ENCODE measurements at places on chromosomes 1 and 21.

- DNase-seq = peak; percentile 45
These were observed 9.1 kb upstream of the MTFR1L start for GRCh38 chr1:25810341-25811299.

DNA sequence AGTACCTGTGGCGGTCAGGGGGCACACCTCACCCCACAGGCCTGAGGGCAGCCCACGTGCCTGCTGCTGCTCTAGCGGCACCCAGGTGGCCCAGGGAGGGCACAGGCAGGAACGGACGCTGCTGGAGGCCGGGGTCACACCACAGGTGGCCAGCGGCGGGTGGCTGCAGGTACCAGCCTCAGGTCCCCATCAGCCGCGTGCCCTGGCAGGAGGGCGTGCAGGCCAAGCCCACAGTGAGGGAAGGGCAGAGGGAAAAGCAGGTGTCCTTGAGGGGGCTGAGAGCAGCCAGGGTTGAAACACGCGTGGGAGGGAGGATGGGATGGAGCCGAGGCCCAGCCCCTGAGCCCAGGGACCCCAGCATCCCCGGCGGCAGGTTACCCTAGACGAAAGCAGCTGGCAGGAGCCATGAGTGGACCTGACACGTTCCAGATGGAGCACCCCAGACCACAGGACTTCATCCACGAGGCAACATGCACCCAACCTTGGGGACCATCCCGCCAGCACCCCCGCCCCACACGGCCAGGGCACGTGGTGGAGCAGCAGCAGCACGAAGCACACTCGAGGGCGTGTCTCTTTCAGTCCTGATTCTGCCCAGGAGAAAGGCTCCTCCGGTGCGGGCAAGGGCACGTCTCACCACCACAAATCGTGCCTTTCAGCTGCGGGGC is 3.7 kb downstream of the SLC19A1 start:
- no peak for DNase-seq

DNA sequence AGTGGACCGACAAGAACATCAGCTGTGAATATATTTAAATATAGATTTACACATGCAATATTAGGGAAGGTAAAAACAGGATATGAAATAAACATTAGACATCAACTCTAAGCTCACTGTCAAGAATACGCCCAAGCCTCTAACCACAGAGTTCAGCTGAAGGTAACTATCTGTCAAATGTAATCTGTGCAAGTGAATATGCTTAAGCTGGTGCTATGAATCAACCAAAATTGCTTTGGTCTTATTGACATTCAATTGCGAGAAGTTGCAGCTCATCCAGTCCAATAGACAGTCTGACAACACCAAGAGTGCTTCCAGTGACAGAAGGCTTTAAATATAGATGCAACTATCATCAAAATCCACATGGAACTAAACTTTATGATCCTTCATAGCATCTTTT is 32.3 kb downstream of the USH2A start:
- no peak for DNase-seq

DNA sequence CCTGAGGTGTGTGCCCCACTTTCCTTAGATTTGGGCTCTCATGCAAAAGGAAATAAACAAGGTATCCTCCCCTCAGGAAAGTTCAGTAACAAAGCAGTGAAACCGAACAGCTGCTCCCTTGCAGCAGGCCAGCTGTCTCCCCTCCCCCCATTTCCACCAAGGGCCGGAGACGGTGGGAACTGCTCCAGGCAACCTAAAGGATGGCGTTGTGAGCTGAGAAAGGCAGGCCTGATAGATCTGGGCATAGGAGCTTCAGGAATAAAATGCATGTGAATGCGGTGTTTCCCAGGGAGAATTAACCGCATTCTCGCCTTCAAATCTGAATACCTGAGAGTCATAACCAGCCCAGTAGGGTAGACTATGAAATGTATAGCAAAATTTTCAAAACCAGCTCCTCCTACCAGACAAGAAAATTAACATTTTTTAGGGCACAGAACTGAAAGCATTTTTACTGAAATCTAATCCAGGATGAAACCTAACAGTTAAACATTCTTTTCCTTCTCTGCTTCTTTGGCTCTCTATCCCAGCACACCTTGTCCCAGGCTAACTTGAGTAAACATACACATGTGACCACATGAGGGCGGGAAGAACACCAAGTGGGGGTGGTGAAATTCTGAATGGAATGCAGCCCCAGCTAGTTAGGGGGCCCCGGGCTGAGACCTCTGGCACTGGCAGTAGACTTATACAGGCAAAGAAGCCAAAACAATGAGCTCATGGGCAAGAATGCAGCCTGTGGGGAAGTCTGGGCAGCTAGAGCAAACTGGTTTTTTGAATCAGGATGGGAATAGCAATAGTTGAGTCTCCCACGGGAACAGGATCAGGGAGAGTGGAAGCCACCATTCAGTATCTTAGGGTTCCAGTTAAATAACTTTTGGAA is 11.5 kb downstream of the MCL1 start:
- DNase-seq = no peak

- DNase-seq = no peak
These were observed 28.2 kb downstream of the SLC2A1 start for GRCh38 chr1:42930178-42931107.

DNA sequence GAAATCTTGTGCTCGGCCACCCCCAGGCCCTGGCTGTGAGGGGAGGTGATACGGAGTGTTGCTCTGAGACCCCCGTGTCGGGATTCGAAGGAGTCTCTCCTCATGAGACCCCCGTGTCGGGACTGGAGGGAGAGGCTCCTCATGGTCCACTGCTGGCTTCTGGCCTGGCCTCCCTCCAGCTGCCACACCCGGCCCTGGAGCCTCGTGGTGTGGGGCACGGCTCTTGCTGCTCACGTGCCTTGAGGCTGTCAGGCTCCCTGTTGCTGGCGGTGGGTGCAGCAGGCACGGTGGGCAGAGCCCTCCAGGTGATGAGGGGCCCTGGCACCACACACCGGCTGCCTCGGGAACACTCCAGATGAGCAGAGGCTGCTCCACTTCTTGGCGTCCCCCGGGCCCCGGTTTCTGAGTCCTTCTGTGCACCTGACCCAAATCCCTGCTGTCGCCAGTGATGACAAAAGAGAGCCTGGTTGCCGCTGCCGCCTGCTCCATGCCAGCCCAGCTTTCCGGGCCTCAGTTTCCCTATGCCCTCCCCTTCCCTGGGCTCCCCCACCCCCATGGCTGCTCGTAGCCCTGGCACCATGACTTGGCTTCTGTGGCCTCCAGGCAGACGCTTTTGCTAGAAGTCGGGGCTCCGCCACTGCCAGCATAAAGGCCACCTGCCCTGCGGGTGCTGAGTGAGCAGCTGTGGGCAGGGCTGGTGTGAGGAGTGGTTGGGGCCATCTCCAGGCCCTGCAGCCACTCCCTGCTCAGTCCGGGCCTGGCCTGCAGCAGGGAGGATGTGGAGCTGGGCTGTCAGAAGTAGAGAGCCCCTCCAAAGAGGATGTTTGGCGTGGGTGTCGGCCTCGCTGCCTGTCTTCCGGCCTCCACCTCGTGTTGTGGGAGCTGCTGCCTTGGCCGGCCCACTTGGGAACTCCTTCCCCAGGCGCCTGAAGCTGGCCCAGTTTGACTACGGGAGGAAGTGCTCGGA is 11.8 kb downstream of the TMEM240 start:
- DNase-seq = no peak

GRCh38 chr1:23290836-23291565 is 53.1 kb downstream of the HNRNPR start:
- DNase-seq = no peak

GRCh38 chr1:119115311-119115710 is 25.1 kb downstream of the WARS2 start:
- no peak for DNase-seq

DNA sequence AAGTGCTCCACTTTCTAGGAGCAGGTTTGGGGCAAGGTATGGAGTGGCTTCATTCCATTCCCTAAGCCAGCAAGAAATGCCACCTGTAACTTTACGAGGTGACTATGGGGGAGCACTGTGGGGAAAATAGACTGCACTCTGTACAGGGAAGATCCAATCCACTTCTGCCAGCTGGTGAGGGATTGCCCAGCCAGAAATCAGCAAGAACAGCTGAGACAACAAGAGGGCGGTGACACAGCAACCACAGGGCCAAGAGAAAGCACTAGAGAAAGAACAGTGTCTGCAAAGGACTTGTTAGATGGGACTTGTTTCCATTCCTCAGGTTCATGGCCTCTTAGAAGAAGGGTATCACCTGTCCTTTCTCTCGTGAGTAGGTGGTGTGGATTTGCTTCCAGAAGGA is 19.6 kb downstream of the CAPN8 start:
- DNase-seq = no peak

- no peak for DNase-seq
These were observed 117.8 kb downstream of the LIPI start for GRCh38 chr21:14092834-14093560.

DNA sequence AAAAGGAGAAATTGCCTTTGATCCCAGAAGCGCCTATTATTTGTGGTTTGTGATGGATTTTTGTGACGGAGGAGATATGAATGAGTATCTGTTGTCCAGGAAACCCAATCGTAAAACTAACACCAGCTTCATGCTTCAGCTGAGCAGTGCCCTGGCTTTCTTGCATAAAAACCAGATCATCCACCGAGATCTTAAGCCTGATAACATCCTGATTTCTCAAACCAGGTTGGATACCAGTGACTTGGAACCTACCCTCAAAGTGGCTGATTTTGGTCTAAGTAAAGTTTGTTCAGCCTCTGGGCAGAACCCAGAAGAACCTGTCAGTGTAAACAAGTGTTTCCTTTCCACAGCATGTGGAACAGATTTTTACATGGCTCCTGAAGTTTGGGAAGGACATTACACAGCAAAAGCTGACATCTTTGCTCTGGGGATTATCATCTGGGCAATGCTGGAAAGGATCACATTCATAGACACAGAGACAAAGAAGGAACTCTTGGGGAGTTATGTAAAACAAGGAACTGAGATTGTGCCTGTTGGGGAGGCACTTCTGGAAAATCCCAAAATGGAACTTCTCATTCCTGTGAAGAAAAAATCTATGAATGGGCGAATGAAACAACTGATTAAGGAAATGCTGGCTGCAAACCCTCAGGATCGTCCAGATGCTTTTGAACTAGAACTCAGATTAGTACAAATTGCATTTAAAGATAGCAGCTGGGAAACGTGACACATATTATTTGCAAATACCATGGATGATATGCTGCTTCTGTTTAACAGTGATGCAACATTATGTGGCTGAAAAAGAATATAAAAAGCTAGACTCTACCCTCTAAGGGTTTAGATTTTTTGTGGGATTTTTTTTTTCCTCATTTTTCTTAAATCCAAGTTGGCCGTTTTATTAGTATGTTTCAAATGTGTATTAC is 10.5 kb downstream of the PDIK1L start:
- DNase-seq = no peak

- no peak for DNase-seq
These were observed 489.3 kb downstream of the AMY1C start for GRCh38 chr1:104238991-104239390.

DNA sequence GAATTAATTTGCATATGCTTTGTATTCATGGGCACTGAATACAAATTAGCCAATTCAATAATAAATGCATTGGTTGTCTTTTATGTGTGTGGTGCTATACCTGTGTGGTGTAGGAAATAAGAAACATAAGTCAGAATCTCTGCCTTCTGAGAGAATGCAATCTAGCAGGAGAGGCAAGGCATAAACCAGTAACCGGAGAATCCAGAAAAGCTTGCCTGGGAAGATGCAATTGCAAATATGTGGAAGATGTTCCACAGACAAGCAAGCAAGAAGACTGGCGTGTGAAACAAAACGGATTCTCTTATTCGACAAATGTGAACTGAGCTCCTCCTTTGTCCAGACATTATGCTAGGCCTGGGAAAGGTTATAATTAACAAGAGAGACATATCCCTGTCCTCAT is 134.3 kb downstream of the NR5A2 start:
- no peak for DNase-seq

DNA sequence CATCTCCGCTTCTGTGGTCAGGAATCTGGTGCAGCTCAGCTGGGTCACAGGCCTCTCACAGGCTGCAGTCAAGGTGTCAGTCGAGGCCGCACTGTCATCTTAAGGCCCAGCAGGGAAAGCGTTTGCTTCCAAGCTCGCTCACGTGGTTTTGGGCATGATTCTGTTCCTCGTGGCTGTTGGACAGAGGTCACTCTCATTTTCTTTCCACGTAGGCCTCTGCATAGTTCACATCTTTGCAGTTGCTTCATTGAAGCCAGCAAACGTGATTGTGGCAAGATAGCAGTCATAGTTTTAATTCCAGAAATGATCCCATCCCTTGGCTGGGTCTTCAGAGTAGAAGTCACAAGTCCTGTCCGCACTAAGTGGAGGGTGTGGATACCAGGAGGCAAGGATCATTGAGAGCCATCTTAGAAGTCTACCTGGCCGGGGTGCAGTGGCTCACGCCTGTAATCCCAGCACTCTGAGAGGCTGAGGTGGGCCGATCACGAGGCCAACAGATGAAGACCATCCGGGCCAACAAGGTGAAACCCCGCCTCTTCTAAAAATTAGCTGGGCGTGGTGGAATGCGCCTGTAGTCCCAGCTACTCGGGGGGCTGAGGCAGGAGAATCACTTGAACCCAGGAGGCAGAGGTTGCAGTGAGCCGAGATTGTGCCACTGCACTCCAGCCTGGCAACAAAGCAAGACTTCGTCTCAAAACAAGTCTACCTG is 24.5 kb downstream of the NECAP2 start:
- no peak for DNase-seq

GRCh38 chr1:227786673-227787512 is 28.6 kb upstream of the PRSS38 start:
- no peak for DNase-seq

DNA sequence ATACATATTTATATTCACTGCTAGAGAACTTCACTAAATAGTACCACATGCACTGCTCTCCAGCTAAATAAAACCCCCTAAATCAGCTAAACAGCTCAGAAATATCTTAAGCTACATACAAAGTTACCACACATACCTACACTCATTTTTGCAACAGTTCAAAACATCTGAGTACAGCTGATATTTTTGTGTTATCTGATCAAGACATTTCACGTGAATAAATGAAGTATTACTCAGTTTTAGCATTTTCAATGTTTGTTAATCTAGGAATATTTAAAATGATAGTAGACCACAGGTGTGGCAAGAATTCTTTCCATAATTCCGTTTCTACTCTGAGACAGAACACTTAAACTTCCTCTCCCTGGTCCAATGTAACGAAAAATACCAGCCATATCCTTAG is 20.8 kb downstream of the EVI5 start:
- no peak for DNase-seq

GRCh38 chr1:65045022-65045817 is 78.9 kb upstream of the JAK1 start:
- DNase-seq = no peak

DNA sequence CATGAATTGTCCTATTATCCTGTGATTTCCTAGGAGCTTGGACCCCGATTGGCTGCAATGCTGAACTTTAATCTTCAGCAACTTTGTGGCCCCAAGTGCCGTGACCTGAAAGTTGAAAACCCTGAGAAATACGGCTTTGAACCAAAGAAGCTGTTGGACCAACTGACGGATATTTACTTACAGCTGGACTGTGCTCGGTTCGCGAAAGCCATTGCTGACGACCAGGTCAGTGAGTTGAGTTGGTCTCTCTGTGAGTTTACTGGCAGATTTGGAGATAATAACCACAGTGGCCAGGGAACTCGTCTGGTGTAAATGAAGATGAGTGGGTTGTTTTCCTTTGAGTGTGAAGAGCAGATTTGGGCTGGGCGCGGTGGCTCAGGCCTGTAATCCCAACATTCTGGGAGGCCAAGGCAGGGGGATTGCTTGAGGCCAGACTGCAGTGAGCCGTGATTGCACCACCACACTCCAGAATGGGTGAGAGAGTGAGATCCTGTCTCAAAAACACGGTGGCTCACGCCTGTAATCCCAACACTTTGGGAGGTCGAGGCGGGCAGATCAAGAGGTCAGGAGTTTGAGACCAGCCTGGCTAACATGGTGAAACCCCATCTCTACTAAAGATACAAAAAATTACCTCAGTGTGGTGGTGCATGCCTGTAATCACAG is 39.1 kb upstream of the KIF1B start:
- DNase-seq = no peak

Data from stimulated activated CD8-positive, alpha-beta memory T cell treated with anti-CD3 and anti-CD28 coated beads, Interleukin-7, amount 100 ng/mL, for 48 hours (primary cell).